ENCODE measurements at places on chromosomes 13 and 19.
A peak's percentile ranks its signal among the peaks of the same experiment; 100 is the strongest.

DNA sequence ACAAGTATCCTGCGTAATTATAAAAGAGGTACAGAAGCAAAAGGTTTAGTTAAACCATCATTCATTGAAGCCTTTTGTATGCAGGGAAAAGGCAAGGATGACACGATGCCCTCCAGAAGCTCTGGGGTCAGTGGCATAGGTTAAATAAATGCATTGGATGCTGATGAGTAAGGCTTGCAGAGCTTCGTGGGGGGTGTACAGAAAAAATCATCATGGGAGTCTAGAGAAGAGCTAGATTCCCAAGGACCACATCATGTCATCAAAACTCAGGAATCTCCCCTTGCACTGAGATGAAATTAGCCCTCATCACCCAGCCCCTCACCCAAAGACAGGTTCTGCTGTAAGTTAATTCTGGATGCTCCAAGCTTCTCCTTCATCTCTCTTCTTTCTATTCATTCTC is 8.3 kb downstream of the FPR1 start:
- DNase-seq, result no peak

- no peak for DNase-seq
These were observed 210.6 kb downstream of the IRS2 start for GRCh38 chr13:109575821-109576220.

DNA sequence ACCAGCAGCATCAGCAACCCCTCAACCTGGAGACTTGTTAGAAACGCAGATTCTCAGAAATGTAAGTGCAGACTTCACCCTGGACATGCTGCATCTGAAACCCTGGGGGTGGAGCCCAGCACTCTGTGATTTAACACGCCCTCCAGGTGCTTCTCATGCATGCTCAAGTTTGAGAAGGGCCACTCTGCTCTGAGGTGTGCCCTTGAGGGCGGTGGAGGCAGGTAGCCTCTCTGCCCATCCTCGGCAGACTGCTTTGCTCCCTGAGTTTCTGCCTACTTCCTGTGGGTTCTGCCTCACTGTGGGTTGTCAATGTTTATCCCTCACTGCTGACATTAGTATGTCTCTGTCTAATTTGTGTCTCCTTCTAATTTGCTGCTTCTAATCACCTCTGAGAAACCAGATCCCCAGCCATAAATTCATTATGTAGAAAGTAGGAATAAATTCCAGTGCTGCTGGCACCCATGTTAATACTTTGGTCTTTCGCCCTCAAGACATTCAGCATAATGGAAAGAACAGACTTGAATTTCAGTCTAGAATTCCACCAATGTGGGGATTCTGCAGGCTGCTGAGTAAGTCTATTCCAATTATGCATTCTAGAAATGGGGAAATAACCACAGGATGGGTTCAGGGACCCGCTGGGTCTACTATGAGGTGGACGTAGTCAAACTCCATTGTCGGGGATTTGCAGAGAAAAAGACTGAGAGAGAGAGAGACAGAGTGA is 51.3 kb upstream of the CYSLTR2 start:
- DNase-seq, result no peak

- DNase-seq, result no peak
These were observed 112.1 kb downstream of the ZNF737 start for GRCh38 chr19:20453425-20453935.

- DNase-seq, result no peak
These were observed 19.1 kb downstream of the CEBPG start for GRCh38 chr19:33392341-33393285.

DNA sequence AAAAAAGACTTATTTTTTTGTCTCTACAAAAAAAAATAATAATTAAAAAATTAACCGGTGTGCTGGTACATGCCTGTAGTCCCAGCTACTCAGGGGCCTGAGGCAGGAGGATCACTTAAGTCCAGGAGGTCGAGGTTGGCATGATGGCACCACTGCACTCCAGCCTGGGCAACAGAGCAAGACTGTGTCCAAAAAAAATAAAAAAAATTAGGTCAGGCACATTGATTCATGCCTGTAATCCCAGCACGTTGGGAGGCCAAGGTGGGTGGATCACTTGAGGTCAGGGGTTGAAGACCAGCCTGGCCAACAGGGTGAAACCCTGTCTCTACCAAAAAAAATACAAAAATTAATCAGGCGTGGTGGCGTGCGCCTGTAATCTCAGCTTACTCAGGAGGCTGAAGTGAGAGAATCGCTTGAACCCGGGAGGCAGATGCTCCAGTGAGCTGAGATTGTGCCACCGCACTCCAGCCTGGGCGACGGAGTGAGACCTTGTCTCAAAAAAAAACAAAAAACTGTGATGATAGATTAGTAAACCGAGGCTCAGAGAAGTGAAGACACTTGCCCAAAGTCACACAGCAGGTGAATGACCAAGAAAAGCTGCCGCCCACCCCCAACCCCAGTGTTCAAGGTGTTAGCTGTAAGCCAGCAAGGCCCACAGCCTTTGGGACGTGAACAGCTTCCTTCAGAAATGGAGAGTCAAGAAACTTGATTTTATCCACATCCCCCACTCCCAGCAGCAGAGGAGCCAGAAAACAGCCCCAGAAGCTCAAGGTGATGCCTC is 9.4 kb downstream of the RNU6-9 start:
- DNase-seq, result no peak

DNA sequence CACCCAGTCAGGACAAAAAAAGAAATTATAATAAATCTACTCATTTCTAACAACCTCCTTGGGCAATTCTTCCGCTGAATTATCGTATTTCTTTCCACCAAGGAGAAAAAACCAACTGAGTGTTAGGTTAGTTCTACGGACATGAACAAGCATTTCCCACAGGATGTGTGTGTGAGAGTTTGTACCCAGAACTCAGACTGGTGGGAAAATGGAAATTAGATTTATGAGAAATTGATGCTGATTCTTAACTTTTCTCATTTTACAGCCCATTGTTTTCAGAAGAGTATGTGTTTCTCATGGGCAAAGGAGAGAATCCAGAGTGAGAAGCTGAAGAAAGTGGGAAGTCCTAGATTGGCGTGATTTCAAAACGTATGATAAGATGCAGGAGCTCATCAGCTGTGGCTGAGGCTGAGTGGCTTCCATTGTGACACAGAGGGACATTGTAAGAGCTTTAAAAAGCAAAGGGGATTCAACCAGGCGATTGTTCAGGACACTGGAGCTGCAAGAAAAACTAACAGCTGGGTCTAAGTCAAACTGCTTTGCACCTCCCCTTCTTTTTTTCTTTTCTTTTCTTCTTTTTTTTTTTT is 184.7 kb upstream of the ARGLU1 start:
- DNase-seq, result no peak

GRCh38 chr19:48506138-48506733 is 5.4 kb downstream of the LMTK3 start:
- DNase-seq, result peak; percentile 54

- no peak for DNase-seq
These were observed 1.7 kb downstream of the COL4A2 start for GRCh38 chr13:110308656-110309359.

GRCh38 chr13:68675209-68675608 is 1432.4 kb upstream of the ATXN8OS start:
- DNase-seq, result no peak

- DNase-seq, result no peak
These were observed 497 bp upstream of the MLNR start for GRCh38 chr13:49219647-49220035.

DNA sequence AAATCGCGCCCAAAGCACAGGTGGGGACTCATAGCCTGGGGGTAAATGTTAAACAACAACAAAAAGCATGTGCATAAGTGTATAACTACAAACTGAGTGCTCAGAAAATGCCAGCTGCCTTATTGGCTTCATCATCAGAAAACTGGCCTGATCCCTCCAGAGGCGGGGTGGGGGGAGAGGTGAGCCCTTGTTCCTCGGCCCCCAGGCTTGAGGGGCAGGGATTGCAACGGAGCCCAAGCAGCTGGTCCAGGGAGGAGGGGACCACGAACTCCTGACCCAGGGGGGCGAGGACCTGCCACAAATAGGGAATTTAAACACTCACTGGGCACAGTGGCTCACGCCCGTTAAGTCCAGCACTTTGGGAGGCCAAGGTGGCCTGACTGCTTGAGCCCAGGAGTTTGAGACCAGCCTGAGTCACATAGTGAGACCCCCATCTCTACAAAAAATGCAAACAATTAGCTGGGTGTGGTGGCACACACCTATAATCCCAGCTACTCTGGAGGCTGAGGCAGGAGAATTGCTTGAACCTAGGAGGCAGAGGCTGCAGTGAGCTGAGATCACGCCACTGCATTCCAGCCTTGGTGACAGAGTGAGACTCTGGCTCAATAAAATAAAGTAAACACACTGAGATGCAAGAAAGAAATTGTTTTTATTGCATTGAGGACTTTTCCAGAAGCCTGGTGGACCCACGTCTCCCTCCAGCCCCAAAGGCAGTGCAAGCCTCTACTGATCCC is 8.7 kb downstream of the SIRT6 start:
- no peak for DNase-seq

- DNase-seq, result no peak
These were observed 1517.7 kb downstream of the SLITRK1 start for GRCh38 chr13:82364525-82364924.

- DNase-seq, result no peak
These were observed 261.6 kb downstream of the GPC5 start for GRCh38 chr13:91660076-91660415.

- no peak for DNase-seq
These were observed 10.5 kb downstream of the ZNF112 start for GRCh38 chr19:44345959-44346358.

DNA sequence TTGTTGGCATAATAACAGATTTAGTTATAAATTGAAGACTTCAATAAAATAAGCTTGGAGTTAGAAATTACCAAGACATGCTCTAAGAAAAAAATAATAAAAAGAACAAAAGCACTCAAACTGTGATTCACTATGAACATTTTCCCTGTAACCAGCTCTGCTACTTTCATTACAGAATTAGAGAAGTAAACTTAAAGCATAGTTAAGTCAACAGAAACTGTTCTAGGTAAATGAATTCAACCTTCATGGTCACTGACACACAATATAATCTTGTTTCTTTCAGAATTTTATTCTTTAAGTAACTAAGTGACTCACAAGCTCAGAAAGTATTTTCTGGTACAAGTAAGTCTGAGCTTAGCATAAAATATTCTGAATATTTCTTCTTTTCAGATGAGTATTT is 136.3 kb downstream of the KLF5 start:
- no peak for DNase-seq

GRCh38 chr19:58573658-58574164 is 576 bp upstream of the MZF1 start:
- no peak for DNase-seq

DNA sequence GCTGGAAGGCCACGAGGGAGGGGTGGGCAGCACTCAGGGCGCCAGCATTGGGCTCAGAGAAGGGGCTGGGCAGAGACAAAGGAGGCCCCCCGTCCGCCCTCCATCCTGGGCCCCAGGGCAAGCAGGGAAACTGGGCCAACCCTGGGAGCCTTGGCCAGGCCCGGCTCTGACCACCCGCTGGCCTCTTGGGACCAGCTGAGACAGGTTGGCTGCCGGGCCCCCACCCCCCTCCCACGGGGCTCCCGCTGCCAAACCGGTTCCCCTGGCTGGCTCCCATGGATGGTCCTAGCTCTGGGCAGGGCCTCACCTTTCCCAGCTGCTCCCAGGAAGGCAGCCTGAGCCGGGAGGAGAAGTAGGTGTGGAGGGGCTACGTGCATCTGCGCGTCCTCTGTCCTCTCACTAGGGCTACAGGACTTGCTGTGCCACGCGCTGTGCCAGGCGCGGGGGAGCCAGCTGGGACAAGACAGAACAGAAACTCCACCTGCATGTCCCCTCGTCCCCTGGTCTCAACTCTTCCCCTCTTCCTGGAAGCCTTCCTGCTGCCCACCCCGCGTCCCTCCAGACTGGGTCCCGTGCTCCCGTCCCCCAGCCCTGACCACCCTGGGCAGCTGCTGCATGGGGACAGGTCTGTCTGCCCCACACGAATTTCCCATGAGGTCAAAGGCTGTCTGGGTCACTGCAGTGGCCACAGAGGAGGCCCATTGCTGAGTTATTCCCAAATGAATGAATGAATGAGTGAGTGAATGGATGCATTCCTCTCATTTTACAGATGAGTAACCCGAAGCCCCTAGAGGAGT is 29.1 kb upstream of the NCCRP1 start:
- DNase-seq, result no peak

DNA sequence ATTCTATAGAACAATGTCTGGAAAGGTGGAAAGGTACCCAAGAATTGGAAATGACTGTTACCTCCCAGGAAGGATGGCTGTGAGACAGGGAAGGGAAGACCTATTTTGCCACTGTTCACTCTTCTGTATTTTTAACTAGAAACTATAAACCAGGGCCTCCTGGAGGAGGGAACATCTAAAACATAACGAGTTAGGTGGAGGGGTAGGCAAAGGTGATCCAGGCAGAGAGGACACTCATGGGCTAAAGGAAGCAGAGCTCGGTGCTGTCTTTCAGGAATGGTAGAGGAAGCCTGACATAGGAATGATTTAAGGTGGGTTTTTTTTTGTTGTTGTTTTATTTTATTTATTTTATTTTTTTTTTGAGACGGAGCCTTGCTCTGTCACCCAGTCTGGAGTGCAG is 5.8 kb downstream of the EIF3K start:
- no peak for DNase-seq

GRCh38 chr13:114311387-114311786 is 2.9 kb upstream of the CHAMP1 start:
- DNase-seq, result no peak

- no peak for DNase-seq
These were observed 9.2 kb upstream of the SERP2 start for GRCh38 chr13:44364345-44365000.

DNA sequence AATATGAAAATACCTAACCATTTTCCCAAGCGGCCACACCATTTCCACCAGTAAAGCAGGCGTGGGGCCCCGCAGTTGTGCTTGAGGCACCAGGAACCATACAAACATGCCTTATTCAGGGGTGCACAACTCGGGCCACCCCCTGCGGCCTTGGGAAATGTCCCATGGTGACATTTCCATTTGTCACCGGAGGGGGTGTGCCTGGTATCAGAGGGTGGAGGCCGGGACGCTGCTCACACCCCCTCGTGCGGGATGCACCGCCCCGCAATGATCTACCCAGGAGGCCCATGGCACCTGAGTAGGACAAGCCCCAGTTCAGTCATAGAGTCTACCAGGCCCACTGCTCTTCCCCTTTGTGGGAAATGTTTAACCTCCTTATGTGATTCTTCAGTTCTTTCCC is 218.8 kb downstream of the TEX29 start:
- no peak for DNase-seq

DNA sequence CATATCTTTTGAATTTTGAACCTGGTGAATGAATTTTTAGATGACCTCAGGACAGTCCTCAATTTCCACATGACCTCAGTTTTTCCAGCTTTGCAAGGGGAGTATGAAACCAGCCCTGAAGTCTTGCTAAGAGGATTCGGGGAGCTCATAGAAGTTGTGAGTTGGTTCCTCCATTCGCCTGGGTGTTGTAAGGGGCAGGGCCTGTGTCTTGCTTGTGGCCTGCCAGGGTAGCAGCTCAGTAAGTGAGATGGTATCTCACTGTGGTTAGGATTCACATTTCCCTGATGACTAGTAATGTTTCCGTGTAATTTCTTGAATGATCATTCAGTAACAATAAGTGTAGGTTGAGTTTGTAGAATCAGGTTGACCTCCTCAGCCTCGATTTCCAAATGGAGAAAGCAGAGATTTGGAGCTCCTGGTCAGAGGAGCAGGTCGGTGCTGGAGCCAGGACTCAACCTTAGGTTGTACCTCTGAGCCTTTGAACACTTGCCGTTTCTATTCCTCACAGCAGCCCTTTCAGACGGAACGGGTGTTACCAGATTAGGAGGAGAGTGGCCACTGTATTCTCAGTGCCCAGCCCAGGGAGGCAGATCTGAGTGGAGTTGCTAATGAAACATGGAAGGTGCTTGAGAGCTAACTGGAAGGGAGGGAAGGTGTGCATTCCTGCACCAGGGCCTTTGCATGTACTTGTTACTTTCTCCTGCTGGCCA is 14.6 kb downstream of the NACC1 start:
- DNase-seq, result peak; percentile 66

- DNase-seq, result no peak
These were observed 213.6 kb downstream of the RGCC start for GRCh38 chr13:41670873-41671443.

Measured in activated CD4-positive, alpha-beta T cell treated with anti-CD3 and anti-CD28 coated beads, Interleukin-2, amount 10 ng/mL, durations not matched to agents 7 days and 5 days (primary cell).